Stomach (tissue), 19 donors: ENCODE measurements at places on chromosomes 12 and 14. TPM values are rescaled to one million over a fixed set of nuclear protein-coding genes. Genes with fewer than 3 reads are reported as not detected.
A peak's percentile ranks its signal among the peaks of the same experiment; 100 is the strongest.

DNA sequence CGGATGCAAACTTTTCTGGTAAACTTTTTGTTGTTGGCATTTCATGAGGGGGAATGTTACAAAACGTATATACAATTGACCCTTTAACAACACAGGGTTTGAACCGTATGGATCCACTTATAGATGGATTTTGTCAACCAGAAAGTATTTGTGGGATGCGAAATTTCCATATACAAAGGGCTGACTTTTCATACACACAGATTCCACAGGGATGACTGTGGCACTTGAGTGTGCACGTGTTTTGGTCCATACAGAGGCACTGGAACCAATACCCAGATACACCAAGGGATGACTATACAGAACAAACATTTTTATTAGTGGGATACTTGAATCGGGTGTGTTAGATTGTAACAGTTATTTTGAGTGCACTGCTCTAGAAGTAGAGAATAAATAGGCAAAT lies 29.8 kb upstream of the CCT2 start:
- DNase-seq = no peak

DNA sequence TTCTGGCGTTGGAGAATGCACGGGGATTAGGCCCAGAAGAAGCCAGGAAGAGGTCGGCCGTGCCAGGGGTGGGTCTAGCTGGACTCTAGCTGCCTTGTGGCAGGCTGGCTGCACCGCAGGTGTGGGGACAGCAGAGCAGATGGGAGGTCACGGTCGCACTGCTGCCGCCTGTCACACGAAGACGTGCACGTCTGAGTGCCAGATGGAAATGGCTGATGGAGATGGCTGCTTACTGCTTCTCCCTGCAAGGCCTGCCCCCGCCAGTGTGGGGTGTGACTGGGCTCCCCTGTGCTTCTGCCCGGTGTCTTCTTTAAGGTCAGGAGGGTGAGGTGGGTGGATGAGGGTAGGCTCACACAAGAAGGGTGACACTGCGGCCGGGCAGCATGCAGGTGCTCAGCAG lies 79.0 kb downstream of the MOK start:
- DNase-seq = no peak

- DNase-seq = no peak
These were observed 104.5 kb downstream of the PRICKLE1 start for GRCh38 chr12:42484996-42485395.

GRCh38 chr12:49641748-49642369 lies 18.5 kb downstream of the PRPF40B start:
- no peak for DNase-seq

GRCh38 chr12:83827860-83828259 lies 1084.7 kb downstream of the SLC6A15 start:
- DNase-seq = no peak

DNA sequence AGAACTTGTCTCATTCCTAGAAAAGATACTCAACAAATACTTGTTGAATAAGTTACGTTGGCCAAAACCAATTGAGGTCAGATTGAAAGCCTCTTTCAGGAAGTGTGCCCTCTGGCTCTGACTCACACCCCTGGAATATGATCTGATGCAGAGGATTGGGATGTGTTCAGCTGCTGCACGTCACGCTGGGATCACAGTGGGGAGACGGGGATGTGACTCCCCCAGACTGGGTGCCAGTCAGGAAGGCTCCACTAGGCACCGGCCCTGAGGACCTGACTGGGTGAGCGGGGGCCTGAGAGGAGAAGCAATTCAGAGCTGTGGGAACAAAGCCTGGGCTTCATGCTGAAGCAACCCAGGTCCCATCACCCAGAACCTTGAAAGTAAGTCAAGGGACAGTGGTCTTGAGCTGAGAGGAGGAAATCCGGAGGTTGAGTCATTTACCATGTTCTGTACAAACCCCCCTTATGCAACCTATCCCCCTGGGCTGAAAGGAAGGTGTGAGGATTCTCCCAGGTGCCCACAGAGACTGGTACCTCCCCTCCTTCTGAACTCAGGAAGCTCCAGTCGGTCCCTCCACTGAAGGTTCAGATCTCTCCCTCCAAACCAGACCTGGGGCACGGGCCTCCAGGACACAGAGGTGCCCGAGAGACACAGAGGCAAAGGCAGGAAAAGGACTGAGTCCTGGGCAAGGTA lies 3.9 kb downstream of the CEBPE start:
- no peak for DNase-seq

DNA sequence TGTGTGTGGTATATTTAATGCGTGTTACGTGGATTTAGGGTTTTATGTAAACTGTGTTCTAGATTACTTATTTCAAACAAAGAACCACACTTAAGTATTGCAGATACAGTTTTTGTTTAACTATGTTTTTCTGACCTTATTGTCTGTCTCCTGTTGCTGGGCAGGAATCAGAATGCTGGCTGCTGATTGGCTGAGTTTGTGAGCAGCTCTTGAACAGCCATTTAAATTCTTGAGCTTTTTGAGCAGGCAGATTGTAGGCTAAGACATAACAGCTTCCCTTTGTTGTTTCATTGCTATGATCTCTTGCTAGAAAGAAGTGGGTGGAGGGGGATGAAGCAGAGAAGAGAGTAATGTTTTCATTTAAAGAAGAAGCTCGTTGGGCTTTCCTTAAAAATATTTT lies 52.2 kb downstream of the ATF7IP start:
- peak; percentile 67 for DNase-seq

- no peak for DNase-seq
These were observed 39.4 kb downstream of the SLC6A12 start for GRCh38 chr12:174596-174995.

GRCh38 chr14:52551696-52552062 lies 626 bp downstream of the TXNDC16 start:
- DNase-seq = peak; percentile 64

DNA sequence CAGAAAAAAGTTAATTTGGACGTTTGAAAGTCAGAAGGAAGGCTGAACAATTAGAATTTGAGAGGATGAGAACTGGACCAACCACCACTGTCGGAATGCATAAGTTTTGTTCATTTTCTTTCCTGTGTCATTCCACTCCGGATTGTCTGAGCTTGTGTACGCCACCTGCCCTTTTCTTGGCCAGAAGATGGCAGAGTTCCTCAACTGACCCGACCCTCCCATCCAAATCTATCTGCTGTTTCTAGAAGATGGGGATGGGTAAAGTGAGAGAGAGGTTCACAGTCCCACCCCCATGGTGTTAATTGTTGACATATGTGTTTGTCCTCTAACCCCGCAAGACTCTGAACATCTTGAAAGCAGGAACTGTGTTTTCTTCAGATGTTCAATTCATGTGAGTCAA lies 388.0 kb downstream of the VRK1 start:
- DNase-seq = no peak

GRCh38 chr14:22039938-22040780 lies 366.5 kb upstream of the OR4E1 start:
- DNase-seq = no peak

GRCh38 chr14:92285311-92285710 lies 37.7 kb upstream of the SLC24A4 start:
- DNase-seq = no peak

DNA sequence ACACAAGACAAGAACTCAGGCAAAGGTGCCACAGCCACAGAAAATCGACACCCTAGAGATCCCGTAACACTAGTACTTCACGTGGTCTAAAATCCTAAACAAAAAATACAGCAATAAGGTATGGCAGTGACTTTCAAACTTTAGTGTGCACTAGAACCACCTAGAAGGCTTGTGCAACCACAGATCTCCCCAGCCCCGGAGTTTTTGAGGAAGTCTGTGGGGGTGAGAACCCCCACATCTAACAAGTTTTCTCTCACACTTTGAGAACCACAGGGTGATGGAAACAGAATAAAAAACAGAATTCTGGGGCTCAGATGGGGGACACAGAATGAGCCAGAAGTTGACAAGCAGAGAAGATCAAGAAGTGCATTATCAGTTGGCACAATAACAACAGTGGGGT lies 254.0 kb downstream of the ANO6 start:
- DNase-seq = no peak

- DNase-seq = no peak
These were observed 92.7 kb downstream of the ITPK1 start for GRCh38 chr14:93023039-93023438.

- no peak for DNase-seq
These were observed 10.8 kb downstream of the COL2A1 start for GRCh38 chr12:47993491-47993890.

Gene LUM
- polyA plus RNA-seq = 46.1 TPM

Gene PCED1B
- 1.4 TPM for polyA plus RNA-seq

Gene GPR84
- polyA plus RNA-seq = 0.46 TPM

Gene CISTR
- polyA plus RNA-seq = not detected
